NCI-H1417 treated with DMSO at 0.1 percent for 48 hours (cell line): ENCODE measurements at places on chromosomes 6 and 20.

- DNase-seq = no peak
Measured at GRCh38 chr20:5535125-5535756, 215.0 kb upstream of the SHLD1 start.

GRCh38 chr20:3446779-3447178 lies 24.0 kb upstream of the ATRN start:
- DNase-seq = no peak

DNA sequence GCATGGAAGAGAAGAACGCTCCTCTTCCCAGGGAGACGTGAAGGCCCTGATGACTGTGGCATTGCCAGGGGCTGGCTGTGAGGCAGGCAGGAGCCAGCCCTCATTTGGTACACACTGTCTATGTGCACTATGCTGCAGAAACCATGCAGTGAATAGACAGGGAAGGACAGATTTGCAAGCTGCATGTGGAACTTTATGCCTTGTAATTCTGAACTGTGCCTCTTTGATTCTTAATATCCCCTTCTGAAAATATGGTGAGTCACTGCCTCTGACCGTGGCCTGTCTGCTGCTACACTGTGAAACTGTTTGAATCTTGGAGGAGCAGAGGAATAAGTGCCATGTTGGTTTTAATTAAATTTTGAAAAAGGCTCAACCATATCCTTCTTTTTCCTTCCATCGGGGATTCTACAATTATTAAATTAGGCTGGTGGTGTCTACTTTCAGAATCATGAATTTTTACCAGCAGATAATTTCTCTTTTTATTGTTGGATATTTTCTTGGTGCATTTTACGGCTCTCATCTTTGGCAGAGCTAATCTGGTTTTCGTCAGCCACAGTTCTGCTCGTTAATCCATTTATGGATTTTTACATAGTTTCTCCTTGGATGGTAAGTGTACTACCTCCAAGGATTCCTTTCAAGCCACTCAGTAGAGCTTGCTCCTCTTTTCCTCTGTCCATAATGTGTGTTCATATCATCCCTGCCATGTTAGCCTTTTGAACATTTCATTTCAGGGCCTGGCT lies 301.0 kb upstream of the SLC35B3 start:
- DNase-seq = no peak

GRCh38 chr6:10531942-10532341 lies 10.8 kb downstream of the GCNT2 start:
- no peak for DNase-seq

DNA sequence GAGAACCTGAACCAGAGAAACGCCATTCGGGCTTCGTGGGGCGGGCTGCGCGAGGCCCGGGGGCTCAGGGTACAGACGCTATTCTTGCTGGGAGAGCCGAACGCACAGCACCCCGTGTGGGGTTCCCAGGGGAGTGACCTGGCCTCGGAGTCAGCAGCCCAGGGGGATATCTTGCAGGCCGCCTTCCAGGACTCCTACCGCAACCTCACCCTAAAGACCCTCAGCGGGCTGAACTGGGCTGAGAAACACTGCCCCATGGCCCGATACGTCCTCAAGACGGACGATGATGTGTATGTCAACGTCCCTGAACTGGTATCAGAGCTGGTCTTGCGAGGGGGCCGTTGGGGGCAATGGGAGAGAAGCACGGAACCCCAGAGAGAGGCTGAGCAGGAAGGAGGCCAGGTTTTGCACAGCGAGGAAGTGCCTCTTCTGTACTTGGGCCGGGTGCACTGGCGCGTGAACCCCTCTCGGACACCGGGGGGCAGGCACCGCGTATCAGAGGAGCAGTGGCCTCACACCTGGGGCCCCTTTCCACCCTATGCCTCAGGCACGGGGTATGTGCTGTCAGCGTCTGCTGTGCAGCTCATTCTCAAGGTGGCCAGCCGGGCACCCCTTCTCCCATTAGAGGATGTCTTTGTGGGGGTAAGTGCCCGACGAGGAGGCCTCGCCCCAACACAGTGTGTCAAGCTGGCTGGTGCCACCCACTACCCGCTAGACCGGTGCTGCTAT lies 904 bp downstream of the B3GALT4 start:
- DNase-seq = no peak
